IPS DF 19.7 (cell line): ENCODE measurements at places on chromosomes 5 and 9.

GRCh38 chr9:95528908-95529502 is 12.2 kb upstream of the PTCH1 start:
- DNase-seq: no peak

GRCh38 chr9:127562841-127563401 is 49.2 kb upstream of the STXBP1 start:
- no peak for DNase-seq

DNA sequence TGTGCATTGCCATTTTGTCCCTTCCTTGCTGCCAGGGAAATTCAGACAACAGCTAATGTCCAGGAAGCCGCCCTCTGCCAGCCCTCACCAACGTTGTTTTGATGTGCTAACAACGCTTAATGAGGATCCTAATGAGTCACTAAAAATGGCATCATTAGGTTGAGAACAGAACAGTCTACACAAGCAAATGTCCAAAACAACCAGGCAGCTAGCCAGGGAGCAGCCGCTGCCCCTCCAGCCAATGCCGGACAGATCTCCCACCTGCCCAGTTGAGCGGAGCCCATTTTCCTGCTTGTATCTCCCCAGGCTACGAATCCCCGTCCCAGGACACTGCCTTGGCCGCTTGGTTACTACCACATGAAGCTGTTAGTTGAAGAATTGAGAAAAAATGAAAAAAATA is 40.4 kb upstream of the UNC5A start:
- DNase-seq: no peak

- DNase-seq: no peak
Measured at GRCh38 chr5:180170106-180170809, 38.8 kb downstream of the RASGEF1C start.

DNA sequence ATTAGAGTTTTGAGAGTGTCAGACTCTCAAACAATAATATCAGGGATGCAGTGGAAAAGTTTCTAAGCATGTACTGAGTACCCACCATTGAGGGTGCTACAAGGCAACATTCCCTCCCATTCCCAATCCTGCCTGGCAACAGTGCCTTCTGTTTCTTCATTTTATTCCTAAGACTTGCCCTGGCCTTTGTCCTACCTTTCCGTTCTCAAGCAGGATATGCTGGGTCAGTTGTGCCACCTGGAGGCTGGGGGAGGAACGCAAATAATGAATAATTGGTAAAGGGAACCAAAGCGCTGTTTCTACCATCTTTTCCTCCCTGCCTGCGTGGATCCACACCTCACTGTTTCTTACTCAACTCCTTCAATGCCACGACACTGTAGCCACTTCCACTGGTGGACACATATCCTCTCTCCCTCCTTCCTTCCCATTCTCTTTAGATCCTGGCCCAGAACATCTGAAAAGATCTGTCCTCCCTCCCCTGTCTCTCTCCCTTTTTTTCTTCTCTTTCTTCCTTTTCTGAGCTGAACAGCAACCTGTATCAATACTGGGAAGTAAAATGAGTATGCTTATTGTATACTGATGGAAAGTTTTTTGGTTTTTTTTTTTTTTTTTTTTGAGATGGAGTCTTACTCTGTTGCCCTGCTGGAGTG is 149.5 kb downstream of the C9orf152 start:
- peak; percentile 80 for DNase-seq

DNA sequence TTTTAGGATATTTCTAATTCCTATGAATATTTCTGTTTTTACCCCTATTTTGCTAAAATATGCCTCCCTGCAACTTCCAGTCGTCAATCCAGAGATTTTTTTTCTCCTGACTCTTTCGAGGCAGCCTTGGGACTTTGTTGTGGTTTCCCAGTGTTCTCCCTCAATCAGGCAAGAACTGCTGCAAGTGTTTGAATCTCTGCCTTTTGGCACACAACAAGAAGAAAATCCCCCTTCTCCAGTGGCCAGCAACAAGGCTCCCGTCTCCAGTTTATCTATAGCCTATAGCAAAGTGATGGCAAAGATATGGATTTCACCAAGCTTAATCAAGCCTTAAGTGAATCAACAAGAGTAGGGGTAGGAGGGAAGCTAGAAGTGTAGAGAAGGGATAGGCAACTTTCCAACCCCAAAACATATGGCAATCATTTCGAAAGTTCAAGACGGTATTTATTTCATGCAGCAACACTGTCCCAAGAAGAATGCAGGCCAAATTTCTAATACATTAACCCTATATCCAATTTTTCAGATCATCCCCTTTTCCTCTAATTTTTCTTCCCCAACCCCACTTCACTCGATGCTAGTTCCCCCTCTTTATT is 37.7 kb upstream of the PAPPA start:
- no peak for DNase-seq

- DNase-seq: no peak
Measured at GRCh38 chr5:179153341-179153901, 93.2 kb downstream of the ZNF354C start.

DNA sequence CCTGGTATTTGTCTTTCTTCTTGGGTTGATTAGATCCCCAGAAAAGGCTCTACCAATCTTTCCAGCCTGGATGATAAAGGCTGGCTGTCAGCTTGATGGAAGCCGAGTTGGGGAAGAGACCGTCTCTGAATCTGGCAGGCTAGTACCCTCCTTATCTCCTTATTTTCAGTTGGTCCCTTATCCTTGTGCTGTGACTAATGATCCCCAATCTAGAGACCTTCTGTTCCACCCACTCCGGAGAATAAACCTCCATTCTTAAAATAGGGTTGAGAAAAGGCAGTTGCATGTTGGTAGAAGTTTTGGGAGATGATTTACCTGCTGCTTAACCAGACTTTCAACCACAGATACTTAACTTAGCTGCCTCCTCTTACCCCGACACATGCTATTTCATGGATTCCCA is 52.3 kb downstream of the PRKACG start:
- no peak for DNase-seq
